ENCODE measurements at places on chromosomes 2 and 18.

DNA sequence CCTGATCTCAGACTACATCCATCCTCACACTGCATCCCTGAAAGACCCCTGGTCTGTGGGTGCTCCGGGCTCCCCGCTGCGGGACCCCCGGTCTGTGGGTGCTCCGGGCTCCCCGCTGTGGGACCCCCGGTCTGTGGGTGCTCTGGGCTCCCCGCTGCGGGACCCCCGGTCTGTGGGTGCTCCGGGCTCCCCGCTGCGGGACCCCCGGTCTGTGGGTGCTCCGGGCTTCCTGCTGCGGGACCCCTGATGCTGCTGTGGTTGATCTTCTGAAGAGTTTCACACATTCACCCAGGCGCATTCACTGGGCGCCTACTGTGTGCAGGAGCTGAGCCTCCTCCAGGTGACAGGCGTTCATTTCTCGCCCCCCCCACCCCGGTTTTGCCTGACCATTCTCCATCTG, 162.7 kb upstream of the SALL3 start:
- no peak overlapping the region for H3K27ac ChIP-seq
- no peaks in the 10 kb centered on the region for H3K36me3 ChIP-seq
- H3K4me1 ChIP-seq, result no peaks in the 10 kb centered on the region
- peaks cover 8% of the 10 kb centered on the region for H3K27me3 ChIP-seq

DNA sequence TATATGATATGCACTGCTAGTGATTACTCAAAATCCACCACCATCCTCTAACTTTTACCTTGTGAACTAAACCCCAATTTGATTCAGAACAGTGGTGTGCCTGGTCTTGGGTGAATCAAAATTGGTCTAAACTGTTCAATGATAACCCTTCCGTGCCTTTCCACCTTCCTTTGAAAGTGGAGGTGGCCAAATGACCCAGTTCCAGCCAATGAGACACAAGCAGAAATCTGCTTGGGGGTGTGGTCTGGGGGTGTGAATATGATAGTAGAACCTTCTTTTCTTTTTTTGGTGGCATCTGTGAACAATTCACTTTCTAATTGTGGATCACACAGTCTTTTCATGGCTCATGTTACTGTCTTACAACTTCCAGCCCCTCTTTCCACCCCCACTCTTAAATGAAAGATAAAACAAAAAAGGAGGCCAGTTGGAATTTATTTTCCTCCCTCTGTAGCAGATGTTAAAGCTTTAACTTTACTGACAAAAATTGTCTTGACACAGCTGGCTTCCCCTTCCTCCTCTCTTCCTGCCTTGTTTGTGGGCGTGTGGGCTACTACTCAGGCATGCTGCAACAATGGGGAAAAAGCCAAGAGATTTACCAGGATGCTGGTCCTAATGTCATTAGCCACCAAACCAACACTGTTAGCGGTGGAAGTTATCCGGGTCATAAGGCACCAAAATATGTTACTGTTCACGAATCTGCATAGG, 58.8 kb upstream of the ANKRD44 start:
- H3K27ac ChIP-seq, result peak overlapping the region; percentile 59
- no peak for DNase-seq
- no peaks in the 10 kb centered on the region for H3K27me3 ChIP-seq
- no peaks in the 10 kb centered on the region for H3K36me3 ChIP-seq

DNA sequence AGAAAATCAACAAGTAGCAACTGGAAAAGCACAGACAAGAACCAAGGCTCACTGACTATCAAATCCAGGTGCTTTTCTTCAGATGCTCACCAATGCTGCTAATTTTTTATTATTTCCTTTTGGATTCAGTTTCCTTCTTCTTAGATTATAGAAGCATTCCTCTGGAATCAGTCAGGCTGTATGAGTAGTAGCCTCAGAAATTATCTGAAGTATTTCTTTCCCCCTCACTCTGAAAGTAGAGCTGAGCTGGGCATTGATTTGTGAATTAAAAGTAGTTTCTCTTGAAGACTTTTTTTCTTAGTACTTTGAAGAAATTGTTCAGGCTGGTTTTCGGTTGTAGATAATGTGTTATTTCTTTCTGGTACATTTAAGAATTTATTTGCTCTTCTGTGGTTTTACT, 273.7 kb downstream of the NOL4 start:
- no peak overlapping the region for H3K27ac ChIP-seq
- DNase-seq, result no peak
- H3K4me1 ChIP-seq, result no peaks in the 10 kb centered on the region
- no peak overlapping the region for H3K4me3 ChIP-seq
- no peaks in the 10 kb centered on the region for H3K36me3 ChIP-seq

DNA sequence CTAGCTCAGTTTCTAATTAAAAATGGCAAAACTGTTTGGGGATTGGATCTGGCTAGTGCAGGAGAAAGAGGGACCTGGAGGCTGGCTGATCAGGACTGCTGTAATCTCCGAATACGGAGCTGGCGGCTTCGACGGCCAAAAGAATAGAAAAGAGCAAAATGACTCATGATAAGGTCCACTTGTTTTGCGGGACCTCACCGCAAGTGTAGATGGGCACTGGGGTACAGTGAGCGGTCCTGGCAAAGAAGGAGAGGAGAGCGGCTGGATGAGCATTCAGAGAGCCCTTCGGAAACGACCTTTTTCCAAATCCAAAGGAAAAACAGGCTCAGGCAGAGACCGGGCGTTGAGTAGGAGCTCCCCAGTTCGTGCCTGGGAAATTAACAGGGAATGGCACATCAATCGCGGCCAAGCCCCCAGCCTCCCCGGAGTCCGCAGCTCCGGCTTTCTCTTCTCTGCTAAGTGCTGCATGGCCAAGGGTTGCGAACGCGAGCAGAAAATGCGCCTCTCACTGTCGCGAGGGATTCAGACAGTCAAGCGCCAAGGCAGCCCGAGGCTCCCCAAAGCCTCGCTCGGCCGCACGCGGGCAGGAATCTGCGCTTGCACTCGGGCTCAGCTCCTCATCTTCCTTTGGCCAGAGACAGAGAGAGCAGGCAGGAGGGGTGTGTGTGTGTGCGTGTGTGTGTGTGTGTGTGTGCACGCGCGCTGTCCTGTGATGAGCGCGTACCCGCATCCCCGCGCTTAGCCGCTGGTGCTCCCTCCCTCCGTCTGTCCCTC, 1.8 kb downstream of the DCC start:
- DNase-seq, result no peak
- no peaks in the 10 kb centered on the region for H3K36me3 ChIP-seq
- H3K4me3 ChIP-seq, result no peak overlapping the region

DNA sequence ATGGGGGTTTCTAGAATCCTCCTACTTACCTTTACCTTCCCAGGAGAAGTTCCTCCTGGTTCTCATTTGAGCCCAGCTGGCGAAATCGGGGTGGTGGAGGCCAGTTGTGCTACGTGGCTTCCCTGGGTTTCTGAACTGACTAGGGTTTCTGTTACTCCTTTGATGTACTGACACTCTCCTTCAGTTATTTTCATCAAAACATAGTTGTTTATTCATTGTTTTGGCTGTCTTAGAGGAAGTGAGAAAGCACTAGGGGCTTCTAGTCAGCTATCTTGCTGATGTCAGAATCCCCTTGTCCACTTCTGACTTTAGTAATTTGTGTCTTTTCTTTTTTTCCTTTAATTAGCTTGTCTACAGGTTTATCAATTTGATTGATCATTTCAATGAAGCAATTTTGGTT, 332.2 kb upstream of the TANK start:
- no peaks in the 10 kb centered on the region for H3K27me3 ChIP-seq
- no peaks in the 10 kb centered on the region for H3K4me1 ChIP-seq
- no peaks in the 10 kb centered on the region for H3K36me3 ChIP-seq
- H3K27ac ChIP-seq, result no peak overlapping the region

DNA sequence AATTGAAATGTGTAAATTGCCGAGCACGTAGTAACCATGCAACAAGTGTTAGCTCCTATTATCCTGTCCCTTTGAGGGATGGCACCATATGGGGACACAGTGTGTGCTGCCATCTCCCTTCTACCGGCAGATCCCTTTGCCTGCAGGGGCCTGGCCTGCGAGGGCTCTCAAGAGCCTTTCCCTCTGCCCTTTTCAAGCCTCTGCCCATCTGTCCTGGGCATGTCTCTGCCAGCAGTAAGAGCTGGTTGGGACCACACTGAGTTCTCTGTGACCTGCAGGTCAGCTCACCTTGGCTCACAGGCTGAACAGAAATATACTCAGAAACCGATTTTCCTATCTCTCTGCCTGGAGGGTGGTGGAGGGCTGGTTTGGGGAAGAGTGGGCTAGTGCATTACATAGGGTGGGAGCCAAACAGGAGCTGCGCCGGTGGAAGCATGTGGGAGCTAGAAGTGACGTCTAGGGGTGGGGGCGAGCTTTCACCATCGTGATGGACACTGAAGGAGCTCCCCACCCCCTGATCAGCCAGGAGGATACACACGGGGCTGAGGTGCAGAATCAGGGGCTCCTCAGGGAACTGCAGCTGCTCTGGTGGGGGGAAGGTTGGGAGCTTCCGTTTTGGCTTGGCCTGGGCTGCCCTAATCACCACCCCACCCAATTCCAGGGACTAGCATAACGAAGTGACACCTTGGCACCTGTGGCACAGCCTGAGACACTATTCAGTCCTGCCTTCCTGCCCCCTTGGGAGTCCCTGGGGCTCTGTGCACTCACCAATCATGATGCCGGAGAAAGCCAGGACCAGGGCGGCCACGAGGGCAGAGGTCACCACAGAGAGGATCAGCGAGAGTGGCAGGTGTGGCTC, 109.7 kb downstream of the CLIP4 start:
- H3K36me3 ChIP-seq, result no peaks in the 10 kb centered on the region
- H3K4me3 ChIP-seq, result no peak overlapping the region
- no peak overlapping the region for H3K27ac ChIP-seq

GRCh38 chr18:49856496-49856895, 43.2 kb upstream of the ACAA2 start:
- H3K4me1 ChIP-seq, result no peaks in the 10 kb centered on the region
- no peak overlapping the region for H3K4me3 ChIP-seq
- no peak overlapping the region for H3K27ac ChIP-seq
- H3K36me3 ChIP-seq, result no peaks in the 10 kb centered on the region
- H3K27me3 ChIP-seq, result no peaks in the 10 kb centered on the region
- no peak for DNase-seq

- no peaks in the 10 kb centered on the region for H3K27me3 ChIP-seq
- DNase-seq, result no peak
- H3K4me3 ChIP-seq, result no peak overlapping the region
- H3K36me3 ChIP-seq, result no peaks in the 10 kb centered on the region
- H3K4me1 ChIP-seq, result no peaks in the 10 kb centered on the region
These were observed 59.9 kb upstream of the GATA6 start for GRCh38 chr18:22109535-22109934.

- H3K27me3 ChIP-seq, result no peaks in the 10 kb centered on the region
- H3K27ac ChIP-seq, result no peak overlapping the region
- H3K36me3 ChIP-seq, result peaks cover 16% of the 10 kb centered on the region
- H3K4me1 ChIP-seq, result peaks cover 18% of the 10 kb centered on the region
- no peak for DNase-seq
These were observed 38.7 kb downstream of the LCT start for GRCh38 chr2:135798275-135798705.

- peaks cover 4% of the 10 kb centered on the region for H3K4me1 ChIP-seq
- no peaks in the 10 kb centered on the region for H3K36me3 ChIP-seq
- H3K27me3 ChIP-seq, result peaks cover 49% of the 10 kb centered on the region
These were observed 5.3 kb upstream of the ASAP2 start for GRCh38 chr2:9201185-9201891.

GRCh38 chr2:239776436-239777005, 248.6 kb downstream of the NDUFA10 start:
- H3K27me3 ChIP-seq, result peaks cover 3% of the 10 kb centered on the region
- H3K36me3 ChIP-seq, result no peaks in the 10 kb centered on the region
- no peak overlapping the region for H3K4me3 ChIP-seq
- no peaks in the 10 kb centered on the region for H3K4me1 ChIP-seq
- no peak overlapping the region for H3K27ac ChIP-seq
- DNase-seq, result no peak

- H3K27me3 ChIP-seq, result peaks cover 18% of the 10 kb centered on the region
- DNase-seq, result no peak
- peaks cover 2% of the 10 kb centered on the region for H3K4me1 ChIP-seq
- H3K36me3 ChIP-seq, result no peaks in the 10 kb centered on the region
- no peak overlapping the region for H3K27ac ChIP-seq
These were observed 146.0 kb downstream of the AGAP1 start for GRCh38 chr2:235639885-235640284.

DNA sequence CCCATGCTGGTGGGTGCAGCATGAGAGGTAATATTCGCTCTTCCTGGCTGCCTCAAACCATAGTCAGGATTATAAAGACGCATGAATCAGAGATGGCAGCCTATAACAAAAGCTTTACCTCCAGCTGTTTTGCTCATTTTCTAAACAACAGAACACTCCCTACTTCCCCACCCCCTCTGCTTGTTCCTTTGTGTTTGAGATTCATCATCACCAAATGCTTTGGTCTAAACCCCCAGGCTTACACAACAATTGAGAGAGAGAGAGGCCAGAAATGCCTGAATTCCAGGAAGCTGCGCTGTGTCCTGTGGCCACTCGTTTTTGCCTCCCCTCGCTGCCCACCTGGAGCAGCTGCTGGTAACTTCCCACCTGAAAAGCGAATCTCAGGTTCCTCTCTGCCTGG, 78.8 kb upstream of the CAPN13 start:
- H3K36me3 ChIP-seq, result no peaks in the 10 kb centered on the region
- no peak overlapping the region for H3K4me3 ChIP-seq
- DNase-seq, result no peak
- H3K4me1 ChIP-seq, result no peaks in the 10 kb centered on the region
- peaks cover 3% of the 10 kb centered on the region for H3K27me3 ChIP-seq

GRCh38 chr2:15912203-15912602, 28.1 kb upstream of the MYCN start:
- no peak overlapping the region for H3K4me3 ChIP-seq
- no peak overlapping the region for H3K27ac ChIP-seq
- H3K27me3 ChIP-seq, result peaks cover 1% of the 10 kb centered on the region
- no peak for DNase-seq
- H3K4me1 ChIP-seq, result no peaks in the 10 kb centered on the region

DNA sequence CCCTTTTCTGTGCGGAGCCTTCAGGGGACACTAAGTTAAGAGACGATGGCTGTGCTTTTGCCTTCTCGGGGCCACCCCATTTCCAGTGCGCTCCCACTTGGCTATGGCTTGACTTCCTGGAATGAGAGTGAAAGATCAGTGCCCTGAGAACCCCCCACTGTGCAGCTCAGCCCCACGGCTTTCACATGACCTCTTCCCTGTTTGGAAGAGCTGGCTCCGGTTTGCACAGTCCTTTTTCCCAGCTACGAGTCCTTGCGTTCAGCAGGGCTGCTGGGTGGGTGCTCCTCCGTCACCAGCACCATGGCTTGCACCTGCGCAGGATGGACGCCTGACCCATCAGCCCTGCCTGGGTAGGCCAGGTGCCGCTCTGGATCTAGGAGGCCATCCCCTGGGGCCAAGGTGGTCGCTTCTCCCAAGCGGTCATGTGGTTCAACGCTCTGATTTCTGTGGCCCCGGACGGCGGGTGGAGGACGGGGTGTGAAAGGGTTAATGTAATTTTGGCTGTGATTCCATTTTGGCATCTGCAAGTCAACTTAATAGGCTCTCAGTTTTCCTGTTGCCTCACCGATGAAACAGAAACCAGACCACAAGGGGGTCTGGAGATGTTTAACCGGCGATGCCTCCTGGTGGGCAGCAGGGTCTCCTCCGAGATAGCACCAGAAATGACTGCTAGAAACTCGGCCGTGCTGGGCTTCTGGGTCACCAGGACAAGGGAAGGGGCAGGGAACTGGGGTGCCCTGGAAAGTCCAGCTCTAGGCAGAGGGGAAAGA, 113.1 kb upstream of the HAAO start:
- no peak overlapping the region for H3K4me3 ChIP-seq
- H3K27me3 ChIP-seq, result peaks cover 16% of the 10 kb centered on the region
- H3K27ac ChIP-seq, result no peak overlapping the region
- DNase-seq, result no peak

All from activated naive CD8-positive, alpha-beta T cell treated with anti-CD3 and anti-CD28 coated beads, Interleukin-2, amount 50 U/mL, for 24 hours (primary cell).